ENCODE measurements at places on chromosomes 1 and 21.

DNA sequence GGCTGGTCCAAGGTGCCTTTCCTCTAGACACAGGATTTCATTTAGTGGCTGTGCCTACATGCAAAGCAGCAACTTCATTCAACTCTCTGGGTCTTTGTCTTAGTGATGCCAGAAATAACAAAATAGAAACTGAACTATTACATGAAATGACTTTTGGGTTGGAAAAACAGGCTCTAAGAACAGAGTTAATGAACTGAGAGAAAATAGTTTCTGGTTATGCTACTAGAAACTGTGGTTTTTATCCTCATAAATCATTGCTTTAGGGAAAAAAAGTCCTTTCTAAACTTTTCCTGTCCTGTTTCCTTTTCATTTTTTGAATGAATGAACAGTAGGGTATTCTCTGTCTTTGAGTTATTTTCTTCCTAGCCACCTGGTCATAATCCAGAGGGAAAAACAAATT is 424.0 kb downstream of the KIF26B start:
- no peak for DNase-seq

DNA sequence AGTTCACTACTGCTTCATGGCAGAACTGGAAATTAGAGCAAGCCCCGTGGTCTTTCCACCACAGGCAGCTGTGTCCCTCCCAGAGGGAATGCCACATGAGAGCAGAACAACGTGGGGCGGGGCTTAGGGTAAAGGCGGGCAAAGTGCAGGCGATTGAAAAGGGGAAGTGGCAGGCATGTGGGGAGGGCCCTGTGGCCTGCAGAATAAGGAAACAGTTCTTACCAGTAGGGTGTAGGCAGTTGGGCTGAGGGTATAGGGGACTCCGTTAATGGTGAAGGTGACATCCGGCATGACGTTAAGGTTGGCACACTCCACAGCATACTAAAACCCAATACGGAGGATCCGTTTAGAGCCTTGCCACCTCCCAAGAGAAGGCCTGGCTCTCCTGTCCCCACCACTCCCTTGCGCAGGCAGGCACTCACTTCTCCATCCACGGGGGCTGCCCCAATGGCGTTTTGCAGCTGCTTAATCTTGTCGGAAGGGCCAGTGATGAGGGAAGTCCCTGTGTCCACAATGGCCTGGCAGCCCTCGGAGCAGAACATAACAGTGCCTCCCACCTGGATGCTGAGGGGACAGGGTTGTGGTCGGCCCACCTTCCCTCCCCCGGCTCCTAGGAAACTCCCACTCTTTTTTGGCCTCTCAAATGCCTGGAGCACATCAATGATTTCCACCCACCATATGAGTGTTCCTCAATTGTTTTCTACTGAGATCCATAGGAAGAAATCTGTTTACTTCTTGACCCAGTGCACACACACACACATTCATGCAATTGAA is 9.1 kb upstream of the RAB7B start:
- DNase-seq: no peak

- no peak for DNase-seq
Measured at GRCh38 chr1:5391725-5392124, 600.5 kb downstream of the NPHP4 start.

DNA sequence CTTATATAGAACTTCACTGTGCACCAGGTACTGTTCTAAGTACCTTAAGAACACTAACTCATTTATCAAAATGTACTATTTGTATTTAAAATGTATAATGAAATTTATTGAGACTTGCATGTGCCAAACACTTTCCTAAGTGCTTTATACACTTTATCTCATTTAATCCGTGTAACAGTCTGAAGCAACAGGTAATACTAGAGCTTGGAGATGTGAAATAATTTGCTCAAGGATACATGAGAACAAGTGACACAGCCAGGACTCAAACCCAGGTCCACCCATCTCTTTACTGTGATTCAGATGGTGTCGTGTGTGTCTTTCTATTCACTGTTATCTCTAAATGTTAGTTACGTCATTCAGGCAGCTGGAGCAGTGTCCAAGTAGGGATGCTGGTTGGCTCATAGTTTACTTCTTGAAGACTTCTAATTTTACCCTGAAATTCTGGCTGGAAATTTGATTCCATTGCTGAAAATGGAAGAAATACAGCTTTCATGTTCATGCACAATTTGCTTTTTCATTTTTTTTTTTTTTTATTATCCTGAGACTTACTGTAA is 169.7 kb upstream of the UBE2U start:
- no peak for DNase-seq

DNA sequence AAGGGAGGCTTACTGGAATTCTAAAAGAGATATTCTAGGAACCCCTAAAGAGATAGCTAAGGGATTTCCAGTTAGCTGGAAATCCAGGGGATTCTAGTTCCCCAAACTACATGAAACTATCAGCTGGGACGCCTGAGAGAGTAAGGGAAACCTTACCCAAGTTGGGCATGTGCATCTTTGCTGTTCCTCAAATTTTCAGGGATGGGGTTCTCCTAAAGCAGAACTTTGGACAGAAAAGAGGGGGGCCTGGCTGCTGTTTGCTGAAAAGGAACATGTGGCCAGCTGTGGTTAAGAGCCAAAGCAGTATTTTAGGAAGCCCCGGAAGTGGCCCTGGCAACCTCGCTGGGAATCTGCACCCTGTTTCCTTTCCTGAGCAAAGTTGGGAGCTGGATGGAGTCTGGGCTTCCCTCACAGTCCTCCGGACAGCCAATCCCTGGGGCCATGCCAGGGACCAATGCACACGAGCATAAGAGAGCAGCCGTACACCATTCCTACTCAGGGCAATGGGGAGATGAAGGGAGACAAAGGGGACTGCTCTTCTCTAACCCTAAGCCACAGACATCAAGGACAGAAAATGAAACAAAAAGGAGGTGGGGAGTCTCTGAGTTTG is 154.3 kb downstream of the PLXNA2 start:
- DNase-seq: no peak

DNA sequence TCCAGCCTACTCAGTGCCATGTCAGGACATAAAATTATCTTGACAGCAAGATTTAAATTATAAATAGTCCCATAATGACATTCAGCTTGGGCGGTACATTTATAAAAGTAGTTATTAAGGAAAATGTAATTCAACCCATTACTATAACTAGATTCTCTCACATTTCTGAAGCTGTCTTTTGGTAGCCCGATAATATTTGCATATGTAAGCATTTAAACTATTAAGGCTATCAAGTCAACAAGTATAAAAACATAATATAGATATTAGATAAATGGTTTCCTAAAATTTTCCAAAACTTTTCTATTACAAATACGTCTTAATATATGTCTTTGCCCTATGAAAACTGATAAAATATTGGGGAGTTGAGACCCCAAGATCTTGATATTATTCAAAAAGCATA is 21.6 kb upstream of the GPR52 start:
- DNase-seq: no peak

GRCh38 chr1:200437556-200438203 is 27.8 kb upstream of the ZNF281 start:
- DNase-seq: no peak

- DNase-seq: no peak
Measured at GRCh38 chr1:209249785-209250440, 333.6 kb upstream of the CAMK1G start.

- DNase-seq: no peak
Measured at GRCh38 chr1:28280977-28281381, 21.7 kb downstream of the SESN2 start.

DNA sequence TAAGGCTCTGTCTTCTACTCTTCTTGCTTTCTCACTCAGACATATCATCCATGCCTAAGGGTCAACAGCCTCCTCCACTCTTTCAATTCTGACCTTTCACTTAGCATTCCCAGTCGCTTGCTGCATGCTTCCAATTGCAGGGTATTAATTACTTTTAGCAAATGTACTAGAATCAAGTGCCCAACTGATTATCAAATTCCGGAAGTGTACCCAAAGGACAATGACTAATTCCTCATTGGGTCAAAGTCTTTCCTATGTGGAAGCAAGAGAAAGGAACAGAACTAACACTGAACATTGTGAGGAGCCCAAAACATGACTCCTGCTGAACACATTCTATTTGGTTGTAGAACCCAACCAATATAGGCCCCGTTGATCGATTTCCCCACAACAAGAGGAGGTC is 101.8 kb downstream of the APP start:
- DNase-seq: no peak

GRCh38 chr1:80018348-80018747 is 1011.8 kb upstream of the ADGRL4 start:
- DNase-seq: no peak

GRCh38 chr21:15052459-15052763 is 12.4 kb downstream of the NRIP1 start:
- no peak for DNase-seq

- DNase-seq: no peak
Measured at GRCh38 chr1:113178522-113178921, 105.5 kb downstream of the LRIG2 start.

GRCh38 chr1:116165572-116165971 is 54.4 kb downstream of the MAB21L3 start:
- DNase-seq: no peak

DNA sequence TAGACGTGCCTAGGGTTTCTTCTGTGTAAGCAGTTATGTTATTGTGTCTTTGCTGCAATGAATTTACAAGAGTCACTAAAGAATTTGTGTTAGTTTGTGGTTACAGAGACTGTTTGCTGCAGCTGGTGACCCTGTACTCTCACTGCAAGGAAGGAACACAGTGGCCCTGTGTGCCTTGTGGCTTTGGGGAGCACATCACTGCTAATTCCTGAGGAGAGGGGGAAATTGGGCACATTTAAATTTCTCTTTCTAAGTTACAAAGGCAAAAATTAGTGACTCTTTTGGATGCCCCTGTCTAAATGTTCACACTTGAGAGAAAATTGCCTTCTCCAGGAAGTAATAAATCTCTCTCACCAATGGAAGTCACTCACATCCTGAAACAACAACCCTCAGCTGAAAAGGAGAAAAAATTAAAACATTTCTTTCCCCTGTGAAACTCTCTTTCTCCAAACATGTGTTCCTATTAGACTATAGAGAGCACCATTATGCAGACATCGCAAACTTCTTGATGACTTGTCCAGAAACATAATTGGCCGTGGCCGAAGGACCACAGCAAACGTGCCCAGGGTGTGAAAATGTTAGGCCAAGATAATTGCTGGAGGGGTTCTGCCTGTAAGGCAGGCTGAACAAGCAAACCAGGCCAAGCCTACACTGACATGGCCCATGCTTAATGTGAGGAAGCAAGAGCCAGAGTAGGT is 32.3 kb upstream of the SPAG17 start:
- DNase-seq: no peak

DNA sequence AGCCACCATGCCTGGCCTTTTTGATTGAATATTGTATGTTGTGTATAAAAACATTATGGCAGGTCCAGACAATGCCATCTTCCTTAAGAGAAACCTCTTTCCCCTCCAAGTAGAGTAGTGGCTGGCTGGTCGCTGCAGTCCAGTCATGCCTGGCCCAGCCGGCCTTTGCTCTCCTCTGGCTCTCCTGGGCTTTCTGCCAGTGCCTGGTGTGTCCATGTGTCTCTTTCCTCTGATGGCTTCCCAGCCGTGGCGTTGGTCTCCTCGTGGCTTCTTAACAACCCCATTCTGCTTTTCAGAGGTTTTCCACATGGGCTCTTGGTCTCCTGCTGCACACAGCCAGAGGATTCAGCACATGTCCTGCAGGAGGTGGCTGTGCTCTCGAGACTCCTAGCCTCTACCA is 58.7 kb downstream of the DIP2A start:
- DNase-seq: no peak

- no peak for DNase-seq
Measured at GRCh38 chr1:150999926-151000325, 6.8 kb downstream of the MINDY1 start.

Measured in HTR-8/SVneo (cell line).